ENCODE measurements at places on chromosomes 12 and 14.

DNA sequence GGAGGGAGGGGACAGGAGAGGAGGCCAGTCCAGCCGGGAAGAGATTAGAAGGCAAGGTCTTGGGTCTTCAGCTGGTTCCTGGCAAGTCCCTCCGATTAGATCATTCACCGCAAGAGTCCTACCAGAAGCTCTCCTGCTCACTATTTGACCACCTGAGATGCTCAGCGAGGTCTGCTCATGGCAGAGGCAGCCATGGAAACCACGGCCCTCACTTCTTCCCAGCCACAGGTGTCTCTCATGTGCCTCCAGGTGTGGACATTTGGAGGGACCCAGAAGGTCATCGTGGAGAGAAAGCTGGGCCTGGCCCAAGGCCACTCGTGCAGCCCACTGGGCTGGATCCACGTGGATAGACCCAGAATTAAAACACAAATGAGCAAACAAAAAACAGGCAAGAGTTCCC, 99.5 kb downstream of the DICER1 start:
- no peak for DNase-seq

GRCh38 chr12:323507-323906, 60.9 kb upstream of the SLC6A13 start:
- no peak for DNase-seq

DNA sequence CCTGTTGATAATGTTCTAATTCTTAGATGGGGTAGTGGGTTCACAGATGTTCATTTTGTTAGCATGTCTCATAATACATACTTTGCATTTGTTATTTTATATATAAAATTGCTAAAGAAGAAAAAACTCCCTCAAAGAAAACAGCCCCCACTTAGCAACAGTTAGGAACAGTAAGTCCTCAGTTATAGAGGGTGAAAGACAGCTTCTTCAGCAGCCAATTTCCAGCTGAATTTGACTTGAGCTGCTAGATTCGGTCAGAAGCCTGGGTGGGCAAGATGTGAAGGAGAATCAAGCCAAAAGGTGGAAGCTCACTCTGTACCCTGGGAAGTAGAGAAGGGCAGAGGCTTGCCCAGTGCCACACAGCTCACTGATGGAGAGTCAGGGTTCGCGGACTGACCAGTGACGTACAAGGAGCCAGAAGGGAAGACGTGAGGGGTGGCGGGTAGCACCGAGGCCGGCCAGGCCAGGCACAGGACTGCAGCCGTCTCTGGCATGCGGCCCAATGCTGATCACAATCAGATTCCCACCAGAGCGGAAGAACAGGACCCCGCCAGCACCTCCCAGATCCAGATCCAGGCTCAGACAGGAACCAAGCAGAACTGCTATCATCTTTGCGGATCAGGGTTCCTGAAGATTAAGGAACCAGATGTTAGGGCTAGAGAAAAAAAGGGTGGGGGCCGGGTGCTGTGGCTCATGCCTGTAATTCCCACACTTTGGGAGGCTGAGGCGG, 30.4 kb upstream of the VWF start:
- DNase-seq = no peak

DNA sequence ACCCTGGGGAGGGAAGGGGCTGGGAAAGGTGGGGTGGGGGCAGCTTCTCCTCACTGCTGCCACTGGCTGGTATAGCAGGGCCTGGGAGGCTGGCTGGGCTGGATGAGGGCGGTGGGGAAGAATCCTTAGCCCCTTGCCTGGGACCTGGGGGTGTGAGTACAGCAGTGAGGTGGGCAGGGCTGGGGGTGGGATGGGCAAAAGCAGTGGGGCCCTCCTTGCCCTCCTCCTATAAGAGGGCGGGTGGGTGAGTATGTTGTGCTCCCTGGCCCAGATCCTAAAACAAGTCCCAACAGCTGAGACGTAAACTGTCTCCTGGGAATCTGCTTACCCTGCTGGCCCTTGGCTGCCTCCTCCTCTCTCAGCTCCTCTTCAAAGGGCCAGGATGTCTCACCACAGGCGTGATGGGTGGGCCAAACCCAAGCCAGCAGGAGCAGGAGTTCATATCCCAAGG, 2.2 kb downstream of the NCKAP5L start:
- DNase-seq = no peak

DNA sequence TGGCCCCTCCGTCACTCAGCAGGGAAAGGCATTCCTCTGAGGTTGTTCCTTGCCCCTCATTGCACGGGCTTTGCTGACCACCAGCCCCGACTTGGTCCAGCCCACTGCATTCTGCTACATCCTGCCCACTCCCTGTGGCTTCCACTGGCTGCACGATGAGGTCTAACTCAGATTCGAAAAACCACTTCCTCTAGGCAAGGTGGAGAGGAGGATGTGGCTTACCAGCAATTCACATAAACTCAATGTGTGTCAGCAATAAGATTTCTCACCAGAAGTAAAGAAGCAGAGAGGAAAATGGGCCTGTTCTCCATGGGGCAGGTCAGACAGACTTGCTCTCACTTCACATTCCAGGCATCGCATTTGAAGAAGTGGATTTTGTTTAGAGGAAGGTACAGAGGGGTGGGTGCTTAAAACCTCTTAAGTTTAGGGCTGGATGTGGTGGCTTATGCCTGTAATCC, 14.7 kb downstream of the GPR68 start:
- no peak for DNase-seq

DNA sequence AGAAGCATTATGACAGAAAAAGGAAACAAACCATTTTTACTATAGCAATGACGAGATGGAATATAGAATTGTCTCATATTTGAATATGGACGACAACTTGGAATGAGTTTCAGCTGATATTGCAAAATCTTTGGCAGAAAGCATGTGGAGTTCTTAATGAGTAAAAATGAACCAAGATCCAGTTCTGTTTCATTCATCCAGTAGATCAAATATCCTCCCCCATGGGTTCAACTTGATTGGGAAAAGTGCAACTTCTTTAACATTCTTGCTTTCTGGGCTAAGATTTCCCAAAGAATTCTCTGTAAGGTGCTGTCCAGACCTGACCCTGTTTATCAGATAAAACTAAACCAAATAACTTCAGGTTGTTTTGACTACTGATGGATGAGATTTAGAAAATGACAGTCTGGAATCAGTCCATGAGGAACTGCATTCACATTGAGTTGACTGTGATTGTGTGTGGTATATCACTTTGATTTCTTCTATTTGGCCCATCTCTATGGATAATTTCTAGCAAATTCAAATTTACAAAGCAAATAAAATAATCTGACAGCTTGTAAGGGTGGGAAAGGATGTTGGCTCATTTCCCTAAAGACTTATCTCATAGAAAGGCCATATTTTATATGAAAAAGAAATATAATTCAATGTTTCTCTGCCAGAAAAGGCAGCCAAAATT, 267.4 kb downstream of the ADAMTS20 start:
- no peak for DNase-seq

- no peak for DNase-seq
These were observed 201.4 kb upstream of the PWP1 start for GRCh38 chr12:107484230-107484629.

DNA sequence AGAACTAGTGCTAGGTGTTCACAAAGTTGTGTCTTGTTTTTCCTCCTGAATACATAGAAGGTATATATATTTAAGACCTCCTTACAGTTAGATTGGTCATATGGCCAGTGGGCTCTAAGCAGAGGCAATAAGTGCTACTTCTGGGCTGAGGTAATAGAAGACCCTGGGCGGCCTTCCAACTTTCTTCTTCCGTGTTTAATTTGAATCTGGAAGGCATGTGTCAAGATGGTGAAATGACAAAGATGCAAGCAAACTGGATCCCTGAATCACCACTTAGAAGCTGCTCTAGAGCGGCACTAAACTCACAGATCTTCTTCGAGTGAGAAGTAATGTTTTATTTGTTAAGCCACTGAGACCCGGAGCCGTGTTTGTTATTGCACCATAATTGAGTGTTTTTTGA, 201.0 kb upstream of the GZMB start:
- DNase-seq = no peak

DNA sequence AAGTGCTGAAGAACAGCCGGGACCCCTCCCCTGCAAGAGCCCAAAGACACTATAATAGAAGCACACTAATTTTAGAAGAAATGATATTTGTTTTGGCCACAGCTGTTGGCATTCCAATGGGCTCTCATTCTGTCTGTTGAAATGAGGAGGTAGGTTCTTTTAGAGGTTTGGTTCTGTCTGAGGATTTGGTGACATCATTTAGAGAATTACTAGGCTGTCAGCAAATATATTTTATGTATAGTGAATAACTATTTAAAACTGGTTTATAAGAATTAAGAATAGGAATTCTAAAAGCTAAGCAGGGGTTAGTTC, 200.7 kb upstream of the SLC38A2 start:
- DNase-seq = no peak

All from stimulated activated CD8-positive, alpha-beta memory T cell treated with anti-CD3 and anti-CD28 coated beads, Interleukin-2, amount 100 ng/mL, for 1 hour (primary cell).